Endothelial cell (in vitro differentiated cells): ENCODE measurements at places on chromosomes 3 and 15. TPM values are rescaled to one million over a fixed set of nuclear protein-coding genes. Genes with fewer than 3 reads are reported as not detected.

CHRNA3 gene
- 0.74 TPM for total RNA-seq

NOX5 gene
- total RNA-seq, result not detected

SLC15A2 gene
- total RNA-seq, result 4.9 TPM

DUOXA2 gene
- total RNA-seq, result not detected

EPHB1 gene
- 5.7 TPM for total RNA-seq

XYLB gene
- 2.4 TPM for total RNA-seq

IQCF5 gene
- not detected for total RNA-seq

STARD5 gene
- total RNA-seq, result 7.3 TPM

LOXL1 gene
- total RNA-seq, result 156 TPM

SLC9C1 gene
- 0.13 TPM for total RNA-seq

IL17RB gene
- 0.33 TPM for total RNA-seq

TMEM89 gene
- total RNA-seq, result 0.44 TPM

- DNase-seq, result no peak
Measured at GRCh38 chr15:73660455-73660854, 23.7 kb upstream of the CD276 start.

- DNase-seq, result peak; percentile 55
Measured at GRCh38 chr15:80660119-80660518, 35.0 kb upstream of the ABHD17C start.

GRCh38 chr3:27271890-27272289, 97.3 kb downstream of the NEK10 start:
- no peak for DNase-seq

DNA sequence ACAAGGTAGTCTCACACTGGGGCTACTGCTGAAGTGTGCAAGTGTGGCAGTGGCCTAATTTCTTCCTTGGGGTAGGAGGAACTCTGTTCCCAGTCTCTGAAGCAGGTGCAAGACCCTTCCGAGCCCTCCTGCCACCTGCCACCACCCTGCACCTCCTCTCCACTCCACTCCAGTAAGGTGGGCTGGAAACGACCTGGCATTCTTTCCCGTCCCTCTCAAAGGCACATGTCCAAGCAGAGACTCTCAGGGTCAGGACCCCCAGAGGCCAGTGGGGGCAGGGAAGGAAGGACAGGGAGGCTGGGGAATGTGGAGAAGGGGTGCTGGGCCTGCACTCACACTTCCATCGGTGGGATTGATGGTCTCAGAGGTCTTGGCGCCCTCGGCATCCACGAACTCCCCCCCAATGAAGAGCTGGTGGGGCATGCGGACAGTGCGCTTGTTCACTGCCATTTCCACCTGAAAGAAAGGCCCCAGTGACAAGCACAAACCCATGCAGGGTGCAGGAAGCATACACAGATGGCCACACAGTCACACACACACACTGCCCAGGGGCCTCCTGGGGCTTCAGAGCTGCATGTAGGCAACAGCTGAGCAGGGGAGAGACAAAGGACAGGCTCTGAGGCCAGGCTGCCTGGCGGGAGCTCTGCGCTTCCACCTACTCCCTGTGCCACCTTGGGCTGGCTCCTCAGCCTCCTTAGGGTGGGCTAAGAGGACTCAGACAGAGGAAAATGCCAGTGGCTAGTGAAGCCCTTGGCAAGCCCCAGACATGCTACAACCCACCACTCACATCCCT, 43.8 kb downstream of the ALDH1L1 start:
- peak; percentile 2 for DNase-seq

DNA sequence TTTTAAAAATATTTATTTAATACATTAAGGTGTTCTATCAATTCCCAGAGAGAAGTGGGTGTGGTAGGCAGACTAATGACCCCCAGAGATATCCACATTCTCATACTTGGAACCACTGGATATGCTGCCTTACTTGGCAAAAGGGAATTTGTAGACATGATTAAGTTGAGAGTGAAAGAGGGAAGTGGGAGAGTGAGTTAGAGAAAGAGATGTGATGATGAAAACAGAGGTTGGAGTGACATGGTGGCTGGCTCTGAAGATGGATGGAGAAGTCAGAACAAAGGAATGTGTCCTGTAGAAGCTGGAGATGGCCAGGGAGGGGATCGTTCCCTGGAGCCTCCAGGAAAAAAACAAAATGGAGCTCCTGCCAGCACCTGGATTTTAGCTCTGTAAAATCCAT, 32.0 kb downstream of the TNFAIP8L3 start:
- no peak for DNase-seq

- no peak for DNase-seq
Measured at GRCh38 chr3:50150863-50151686, 4.0 kb upstream of the SEMA3F start.

DNA sequence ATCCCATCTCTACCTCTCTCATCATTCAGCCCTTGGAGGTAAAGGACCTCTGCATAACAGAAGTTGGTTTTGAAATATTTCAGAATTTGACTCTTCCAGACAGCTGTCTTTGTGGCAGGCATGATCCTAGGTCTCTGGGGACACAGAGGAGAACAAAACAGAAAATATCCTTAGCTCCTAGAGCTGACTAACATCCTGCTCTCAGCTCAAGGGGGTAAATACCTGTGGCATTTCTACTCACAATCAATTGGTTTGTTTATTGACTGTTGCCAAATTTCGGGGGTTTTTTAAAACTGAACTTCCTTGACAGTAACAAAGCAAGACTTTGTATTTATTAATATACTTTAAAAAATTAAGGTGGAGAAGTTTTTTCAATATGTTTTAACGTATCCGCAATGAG, 78.8 kb downstream of the EOMES start:
- DNase-seq, result no peak

DNA sequence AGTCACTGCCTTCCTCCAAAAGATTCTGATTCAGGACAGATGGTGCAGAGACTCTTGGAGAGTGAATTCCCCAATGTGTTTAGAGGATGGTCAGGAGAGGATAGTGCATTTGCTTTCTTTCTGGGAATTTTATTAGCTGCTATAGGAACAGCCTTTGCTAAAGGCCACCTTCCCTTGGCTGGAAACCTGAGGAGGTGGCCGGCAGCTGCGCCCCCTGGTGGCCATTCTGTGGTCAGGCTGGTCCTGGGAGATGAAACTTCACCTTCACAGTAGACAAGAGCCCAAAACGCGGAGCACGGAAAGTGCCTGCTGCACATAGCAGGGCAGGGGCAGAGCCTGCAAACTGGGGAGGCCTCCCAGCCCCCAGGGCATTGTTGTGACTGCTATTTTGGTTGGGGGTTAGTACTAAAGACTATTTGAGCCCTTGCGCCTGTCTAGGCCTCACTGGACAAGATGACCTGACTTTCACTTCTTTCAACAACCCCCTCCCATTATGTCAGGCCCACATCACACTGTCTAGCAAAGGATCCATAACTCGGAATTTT, 34.3 kb downstream of the SEC22C start:
- DNase-seq, result peak; percentile 74

DNA sequence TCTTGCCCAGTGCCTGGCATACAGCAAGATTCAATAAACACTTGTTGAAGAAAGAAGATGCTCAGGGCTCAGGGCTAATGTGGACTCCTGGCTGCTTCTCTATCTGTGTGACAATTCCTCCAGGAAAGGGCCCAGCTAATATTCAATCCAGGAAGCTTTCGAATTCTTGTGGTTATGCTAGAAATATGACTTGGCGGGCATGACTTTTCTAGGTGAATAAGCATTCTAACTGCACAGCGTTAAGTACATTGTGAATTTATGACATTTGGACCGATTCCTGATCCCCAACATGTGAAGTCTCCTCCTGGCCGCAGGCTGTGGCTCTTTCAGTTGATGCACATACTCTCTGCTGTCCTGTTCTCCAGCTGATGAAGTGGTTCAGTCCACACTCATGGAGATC, 117.0 kb downstream of the IMPG2 start:
- no peak for DNase-seq

DNA sequence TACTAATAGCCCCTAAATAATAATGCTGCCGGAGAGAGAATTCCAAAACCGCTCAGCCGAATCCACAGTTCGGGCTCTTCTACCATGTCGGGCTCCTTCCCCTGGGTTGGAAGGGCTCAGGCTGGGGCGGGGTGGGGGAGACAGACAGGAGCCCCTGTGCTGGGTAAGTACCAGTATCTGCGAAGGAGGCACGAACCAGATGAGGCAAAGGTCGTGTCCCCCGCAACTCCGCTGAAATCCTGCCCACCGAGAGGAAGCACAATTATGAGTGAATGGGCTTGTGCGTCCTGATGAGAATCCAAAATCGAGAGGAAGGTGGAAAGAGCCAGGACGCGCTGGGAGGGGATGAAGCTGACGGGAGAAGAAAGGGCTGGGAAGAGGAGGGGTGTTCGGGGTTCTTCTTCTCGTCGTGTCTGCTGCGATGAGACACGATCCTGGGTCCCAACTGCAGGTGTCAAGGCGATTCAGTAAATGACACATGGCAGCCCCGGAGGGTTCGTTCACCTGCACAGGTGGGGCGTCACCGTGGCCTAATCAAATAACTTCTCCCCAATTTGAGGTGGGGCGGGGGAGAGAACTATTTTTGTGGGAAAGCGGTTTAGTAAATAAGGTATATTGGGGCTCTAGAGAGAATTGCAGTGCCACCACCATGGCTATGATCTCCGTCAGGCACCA, 707 bp upstream of the FAM81A start:
- no peak for DNase-seq

GRCh38 chr3:142348460-142348859, 99.4 kb downstream of the XRN1 start:
- DNase-seq, result no peak

DNA sequence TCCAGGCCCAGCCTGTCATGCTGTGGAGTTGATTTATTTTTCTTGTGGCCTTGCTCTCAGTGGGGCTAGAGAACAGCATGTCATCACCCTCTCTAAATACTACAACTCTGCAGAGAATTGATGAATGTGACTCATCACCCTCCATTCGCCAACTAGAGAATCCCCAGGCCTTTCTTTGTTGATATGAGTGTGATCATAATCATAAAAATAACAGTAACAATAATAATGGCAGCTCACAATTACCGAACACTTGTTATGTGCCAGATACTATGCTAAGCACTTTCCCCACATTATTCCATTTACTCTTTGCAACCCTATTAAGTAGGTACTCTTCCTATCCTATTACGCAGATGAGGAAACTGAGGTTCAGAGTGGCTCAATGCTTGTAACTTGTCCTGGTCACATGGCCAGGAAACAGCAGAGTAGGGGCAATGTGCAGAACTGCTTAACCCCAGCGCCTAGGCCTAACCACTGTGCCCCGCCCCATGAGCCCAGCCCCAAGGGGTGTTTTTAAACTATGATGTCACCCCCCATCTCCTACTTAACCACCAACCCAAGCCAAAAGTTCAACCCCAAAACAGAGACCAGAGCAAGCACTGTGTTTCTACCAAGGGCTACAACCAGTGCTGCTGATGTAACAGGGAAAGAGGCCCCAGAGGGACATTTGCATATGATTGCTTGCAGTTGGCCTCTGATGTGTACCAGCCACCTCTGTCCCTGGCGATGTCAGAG, 104.5 kb downstream of the ADCY5 start:
- DNase-seq, result no peak

DNA sequence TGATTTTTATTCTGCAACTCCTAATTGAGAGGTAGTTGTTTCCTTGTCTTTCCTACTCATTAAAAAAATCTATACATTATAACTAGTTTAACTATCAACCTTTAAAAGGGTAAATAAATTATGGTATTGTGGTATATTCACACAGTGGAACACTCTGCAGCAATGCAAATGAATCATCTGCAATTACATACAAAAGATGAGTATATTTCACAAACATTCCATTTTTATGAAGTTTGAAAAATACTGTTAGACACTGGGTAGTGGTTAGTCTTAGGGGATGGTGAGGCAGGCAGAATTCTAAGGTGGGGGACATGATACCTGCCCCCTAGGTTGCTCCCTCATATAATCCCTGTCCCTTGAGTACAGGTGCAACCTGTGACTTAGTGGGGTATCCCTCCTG, 44.0 kb upstream of the MAGI1 start:
- DNase-seq, result no peak

DNA sequence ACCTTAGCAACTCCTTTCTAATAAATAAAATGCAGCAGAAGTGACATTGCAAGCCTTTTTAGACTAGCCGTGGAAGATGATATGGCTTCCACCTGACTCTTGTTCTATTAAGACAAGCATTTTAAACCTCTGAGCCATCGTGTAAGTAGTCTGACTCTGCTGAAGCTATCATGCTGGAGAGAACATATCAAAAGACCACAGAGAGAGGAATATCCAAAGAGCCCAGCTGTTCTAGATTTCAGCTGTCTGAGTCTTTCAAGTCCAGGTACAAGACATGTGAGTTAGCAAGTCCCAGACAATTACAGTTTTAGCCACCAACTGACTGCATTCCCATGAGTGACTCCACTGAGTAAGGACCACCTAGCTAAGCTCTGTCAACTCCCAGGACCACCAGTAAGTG, 517.0 kb upstream of the NAALADL2 start:
- no peak for DNase-seq

DNA sequence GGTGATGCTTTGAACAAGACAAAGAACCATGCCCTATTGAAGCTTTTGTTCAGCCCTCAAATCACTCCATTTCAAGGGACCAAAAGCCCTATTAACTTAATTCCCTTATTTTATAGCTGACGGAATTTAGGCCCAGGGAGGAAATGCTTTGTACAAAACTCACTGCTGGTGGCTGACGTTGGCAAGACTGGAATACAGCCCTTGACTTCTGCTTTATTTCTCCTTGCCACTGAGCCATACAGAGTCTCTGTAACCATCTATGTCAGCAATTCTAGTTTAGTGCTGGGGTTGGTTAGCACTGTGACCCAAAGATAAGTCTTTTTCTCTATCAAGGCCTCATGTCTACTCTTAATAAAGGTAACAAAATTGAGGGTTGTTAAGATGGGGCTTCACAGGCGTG, 316.1 kb upstream of the TPRG1 start:
- no peak for DNase-seq

GRCh38 chr3:148309390-148310035, 388.2 kb upstream of the AGTR1 start:
- DNase-seq, result peak; percentile 52

DNA sequence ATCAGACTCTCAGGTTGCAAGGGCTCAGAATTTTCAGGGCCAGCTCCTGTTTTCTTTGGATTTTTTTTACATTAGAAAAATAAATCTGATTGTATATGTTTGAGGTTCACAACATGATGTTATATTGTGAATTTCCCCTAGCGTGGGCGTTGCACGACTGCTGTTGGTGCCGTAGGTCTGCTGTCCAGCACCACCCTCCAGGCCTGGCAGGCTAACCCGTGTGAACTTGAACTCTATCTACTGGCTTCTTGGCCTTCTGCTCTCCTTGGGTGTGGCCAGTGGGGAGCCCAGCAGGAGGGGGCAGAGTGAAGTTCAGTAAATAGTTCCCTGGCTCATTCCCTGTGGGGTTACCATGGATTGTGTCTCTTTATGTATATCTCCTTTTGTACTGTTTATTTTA, 80.5 kb upstream of the RORA start:
- no peak for DNase-seq

DNA sequence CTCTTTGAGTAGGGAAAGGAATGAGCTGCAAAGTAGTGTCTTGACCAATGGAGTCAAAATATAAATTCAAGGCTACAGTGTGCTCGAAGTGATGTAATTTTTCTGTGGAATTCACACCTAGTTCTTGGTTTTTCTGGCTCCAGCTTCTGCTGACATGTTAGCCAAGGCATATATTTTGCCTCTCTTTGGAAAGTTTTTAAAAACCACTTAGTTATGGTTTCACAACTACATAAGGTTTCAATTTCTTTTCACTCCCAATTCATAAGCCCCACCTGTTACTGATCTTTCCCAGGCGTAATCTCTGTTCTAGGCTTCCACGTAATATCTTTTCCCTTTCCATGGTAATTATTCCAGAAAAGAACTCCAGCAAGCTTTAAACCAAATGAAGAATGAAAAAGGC, 46.9 kb downstream of the GADL1 start:
- no peak for DNase-seq

GRCh38 chr3:158106766-158107471, 699 bp upstream of the SHOX2 start:
- DNase-seq, result peak; percentile 42
